ENCODE measurements at places on chromosomes 3 and 15.

- no peak for DNase-seq
These were observed 128.6 kb downstream of the SLCO3A1 start for GRCh38 chr15:91981821-91982800.

- no peak for DNase-seq
These were observed 201.1 kb downstream of the ADAMTS17 start for GRCh38 chr15:100140527-100141308.

DNA sequence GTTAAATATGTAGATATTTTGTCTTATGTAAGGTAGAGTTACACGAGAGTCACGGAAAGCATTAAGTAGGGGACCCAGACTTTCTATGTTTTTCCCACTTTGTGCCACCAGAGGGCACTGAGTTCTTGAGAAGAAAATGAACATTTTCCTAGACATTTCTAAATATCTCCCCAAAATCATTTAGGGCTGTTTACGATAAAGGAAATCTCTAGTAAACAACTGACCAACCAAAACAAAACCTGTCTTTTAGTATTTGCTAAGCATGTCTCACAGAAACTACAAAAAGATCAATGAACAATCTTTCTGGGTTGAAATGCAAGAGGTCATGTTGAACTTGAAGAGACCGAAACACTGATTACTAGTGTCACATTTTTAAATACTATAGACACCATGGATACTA lies 16.1 kb downstream of the POU1F1 start:
- DNase-seq, result peak; percentile 46

GRCh38 chr3:71227270-71227661 lies 356.3 kb downstream of the FOXP1 start:
- DNase-seq, result no peak

DNA sequence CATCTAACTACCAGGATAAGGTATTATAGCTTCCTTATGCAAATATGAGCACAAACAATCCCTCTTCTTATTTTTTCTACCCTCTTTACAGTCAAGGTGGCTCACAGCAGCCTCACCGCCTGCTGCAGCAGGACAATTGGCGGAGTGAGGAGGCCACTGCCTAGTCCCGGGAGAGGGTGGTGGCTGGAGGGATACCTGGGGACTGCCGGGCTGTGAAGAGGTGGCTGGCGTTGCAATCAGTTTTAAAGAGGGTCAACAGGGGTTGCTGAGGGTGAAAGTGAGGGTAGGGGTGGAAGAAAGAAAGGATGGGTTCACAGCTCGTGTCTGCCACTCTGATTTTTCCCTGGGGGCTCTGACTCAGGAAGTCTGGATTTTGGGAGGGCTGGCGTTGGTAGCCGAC lies 105.1 kb upstream of the SLC6A6 start:
- DNase-seq, result no peak

DNA sequence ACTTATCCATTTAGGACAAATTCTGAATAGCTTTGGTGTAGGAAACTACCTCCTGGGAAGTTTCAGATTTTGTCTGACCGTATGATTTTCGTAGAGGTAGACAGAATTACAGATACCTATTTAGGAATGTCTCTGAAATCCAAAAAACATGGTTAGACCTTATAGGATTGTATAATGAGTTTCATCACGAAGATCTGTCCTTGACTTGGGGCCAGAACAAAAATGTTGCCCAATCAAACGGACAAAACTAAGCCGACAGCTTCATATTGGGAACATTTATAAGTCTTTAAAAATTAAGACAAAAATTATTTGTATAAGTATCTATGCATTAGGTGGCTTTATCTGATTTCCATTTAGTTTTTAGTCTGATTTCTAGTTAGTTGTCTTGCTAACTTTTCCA lies 32.6 kb downstream of the MNS1 start:
- no peak for DNase-seq

GRCh38 chr15:82103468-82103867 lies 57.6 kb upstream of the MEX3B start:
- no peak for DNase-seq

- DNase-seq, result no peak
These were observed 30.8 kb downstream of the MLH1 start for GRCh38 chr3:37024092-37024491.

GRCh38 chr3:40516201-40516600 lies 8.6 kb upstream of the ZNF621 start:
- no peak for DNase-seq

DNA sequence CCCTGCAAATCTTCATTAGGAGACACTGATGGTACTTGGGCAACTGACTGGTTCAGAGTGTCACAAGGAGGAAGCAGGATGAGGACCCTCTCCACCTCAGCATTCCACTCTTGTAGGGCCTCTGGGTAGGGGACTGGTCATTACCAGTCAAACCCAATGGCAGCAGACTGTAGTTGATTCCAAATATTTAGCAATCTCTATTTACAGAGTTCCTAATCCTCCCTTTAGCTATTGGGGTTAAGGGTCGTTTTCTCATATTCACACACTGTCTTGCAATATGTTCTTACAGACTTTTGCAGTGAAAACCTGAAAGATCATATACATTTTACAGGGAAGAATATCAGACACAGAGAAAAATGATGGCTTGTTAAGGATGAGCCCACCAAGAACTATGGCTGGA lies 397.7 kb downstream of the GAP43 start:
- no peak for DNase-seq

GRCh38 chr3:37554364-37554763 lies 307.3 kb upstream of the CTDSPL start:
- no peak for DNase-seq
